ENCODE measurements at places on chromosomes 6 and 20.

GRCh38 chr6:137811916-137812553 lies 55.0 kb upstream of the TNFAIP3 start:
- no peak for DNase-seq

- DNase-seq: no peak
These were observed 320.7 kb downstream of the CDC5L start for GRCh38 chr6:44708208-44708607.

- DNase-seq: no peak
These were observed 74.8 kb downstream of the TULP4 start for GRCh38 chr6:158387036-158387435.

DNA sequence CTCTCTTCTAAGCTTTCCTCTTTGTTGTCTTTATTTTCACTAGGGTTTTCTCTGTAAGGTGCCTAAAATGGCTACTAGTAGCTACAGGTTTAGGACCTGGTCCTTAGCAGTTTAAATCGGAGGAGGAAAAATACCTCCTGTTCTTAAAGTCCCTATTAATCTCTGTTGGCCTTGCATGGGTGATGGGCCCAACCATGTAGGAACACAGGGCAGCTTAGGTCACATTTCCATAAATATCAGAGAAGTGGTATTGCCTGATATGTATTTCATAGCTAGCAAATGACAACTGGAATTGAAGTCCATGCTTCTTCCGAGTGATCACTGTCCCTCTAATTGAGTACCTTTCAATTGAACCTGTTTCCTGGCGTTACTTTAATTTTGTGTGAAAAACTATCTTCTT lies 70.0 kb downstream of the LAMA2 start:
- no peak for DNase-seq

DNA sequence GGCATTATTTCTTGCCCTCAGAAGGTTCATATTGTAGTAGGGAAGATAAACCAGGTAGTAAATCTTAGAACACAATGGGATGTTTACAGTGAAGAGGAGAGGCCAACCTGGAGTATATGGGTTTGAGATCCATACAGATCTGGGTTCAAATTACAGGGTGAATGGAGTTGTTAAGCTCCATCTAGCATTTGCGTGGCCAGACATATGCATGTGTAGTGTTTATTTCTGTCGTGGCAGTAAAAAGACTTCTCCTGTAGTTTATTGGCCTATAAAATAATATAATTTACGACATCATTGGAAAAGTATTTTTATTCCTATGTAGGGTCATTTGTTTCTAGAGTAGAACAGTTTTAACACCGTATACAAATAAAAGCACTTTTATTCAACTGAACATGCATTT lies 25.2 kb upstream of the TULP4 start:
- no peak for DNase-seq

DNA sequence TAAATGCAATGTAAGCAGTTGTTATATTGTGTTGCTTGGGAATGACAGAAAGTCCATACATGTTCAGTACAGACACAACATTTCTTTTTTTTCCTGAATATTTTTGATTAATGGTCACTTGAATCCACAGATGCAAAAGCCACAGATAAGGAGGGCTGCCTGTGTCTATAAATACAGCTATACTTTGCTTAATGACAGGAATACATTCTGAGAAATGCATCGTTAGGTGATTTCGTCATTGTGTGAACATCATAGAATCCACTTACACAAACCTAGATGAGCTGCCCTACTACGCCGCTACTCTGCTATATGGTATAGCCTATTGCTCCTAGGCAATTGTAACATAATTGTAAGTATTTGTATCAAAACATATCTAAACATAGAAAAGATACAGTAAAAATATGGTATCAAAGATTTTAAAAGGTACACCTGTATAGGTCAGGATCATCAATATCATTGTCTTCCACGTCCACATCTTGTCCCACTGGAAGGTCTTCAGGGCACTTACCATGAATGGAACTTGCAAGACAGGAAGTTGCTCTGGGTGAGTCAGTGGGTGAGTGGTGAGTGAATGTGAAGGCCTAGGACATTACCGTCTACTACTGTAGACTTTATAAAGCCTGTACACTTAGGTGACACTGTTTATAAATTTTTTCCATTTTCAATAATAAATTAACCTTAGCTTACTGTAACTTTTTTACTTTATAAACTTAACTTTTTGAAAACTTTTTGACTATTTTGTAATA lies 27.9 kb upstream of the POPDC3 start:
- DNase-seq: no peak

- no peak for DNase-seq
These were observed 107.9 kb upstream of the FLRT3 start for GRCh38 chr20:14445310-14445709.

DNA sequence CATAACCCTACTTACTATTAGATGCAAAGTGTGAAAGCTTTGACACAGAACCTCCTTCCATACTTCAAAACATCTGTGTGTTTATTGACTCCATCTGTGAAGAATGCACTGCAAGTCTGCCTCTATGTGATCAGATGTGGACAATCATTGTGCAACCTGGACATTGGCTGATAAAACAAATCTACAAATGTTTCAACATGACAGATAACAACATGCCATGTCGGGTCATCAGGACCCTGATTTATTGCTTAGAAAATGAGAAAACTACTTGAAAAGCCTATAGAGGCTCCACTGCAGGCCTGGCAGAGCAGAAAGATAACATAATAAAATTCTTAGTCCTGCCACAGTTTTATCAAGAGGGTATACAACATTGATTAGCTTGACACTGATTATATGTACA lies 1286.4 kb downstream of the GRIK2 start:
- DNase-seq: no peak

GRCh38 chr6:4041480-4041879 lies 37.5 kb downstream of the FAM217A start:
- DNase-seq: no peak

GRCh38 chr20:46894971-46895905 lies 595 bp downstream of the EYA2 start:
- DNase-seq: no peak

GRCh38 chr6:150705392-150705791 lies 105.7 kb downstream of the PLEKHG1 start:
- DNase-seq: no peak

Measured in GM12864 (cell line).